ENCODE measurements at places on chromosomes 7 and 10.

- DNase-seq, result no peak
These were observed 100.8 kb downstream of the EGFR start for GRCh38 chr7:55119571-55119970.

DNA sequence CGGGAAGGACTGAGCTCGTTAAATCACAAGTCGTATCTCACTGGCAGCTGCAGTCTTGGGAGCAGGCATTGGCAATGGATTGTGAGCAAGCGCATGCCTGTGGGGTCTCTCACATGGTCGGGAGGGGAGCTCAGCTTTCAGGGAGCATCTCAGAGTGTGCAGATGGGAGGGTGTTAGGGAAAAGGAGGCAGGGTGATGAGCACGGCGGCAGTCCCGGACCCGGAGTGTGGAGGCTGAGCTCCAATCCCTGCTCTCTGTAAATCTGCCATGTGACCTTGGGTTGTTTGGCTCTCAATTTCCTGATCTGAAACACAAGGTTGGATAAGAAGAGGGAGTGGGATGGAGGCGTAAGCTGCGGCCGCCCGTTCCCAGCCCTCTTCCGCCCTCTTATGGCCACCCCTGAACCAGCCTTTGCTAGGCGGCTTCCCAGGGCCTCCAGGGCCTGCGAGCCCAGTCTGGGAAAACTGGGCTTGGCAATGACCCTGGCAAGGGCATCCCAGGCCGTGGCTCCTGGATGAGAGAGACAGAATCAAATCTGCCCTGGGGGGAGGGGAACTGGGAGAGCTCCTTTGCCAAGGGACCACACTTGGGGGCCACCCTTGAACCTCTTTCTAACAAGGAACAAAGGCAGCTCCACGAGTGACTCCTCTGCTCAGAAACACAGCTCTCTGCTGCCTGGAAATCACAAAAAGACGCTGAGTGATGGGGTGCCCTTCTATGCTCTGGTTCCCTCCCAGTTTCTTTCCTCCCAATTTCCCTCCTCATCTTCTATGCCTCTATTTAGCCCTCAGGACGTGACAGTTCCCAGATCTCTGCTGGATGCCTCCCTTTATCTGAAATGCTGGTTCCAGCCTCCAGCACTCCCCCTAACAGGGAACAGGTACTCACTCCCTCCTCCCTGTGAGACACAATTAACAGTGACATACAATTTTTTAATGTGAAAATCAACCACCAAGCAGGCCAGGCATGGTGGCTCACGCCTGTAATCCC is 41.7 kb upstream of the LOXL4 start:
- peak; percentile 57 for DNase-seq

- DNase-seq, result no peak
These were observed 402.0 kb upstream of the ZWINT start for GRCh38 chr10:56763090-56763489.

DNA sequence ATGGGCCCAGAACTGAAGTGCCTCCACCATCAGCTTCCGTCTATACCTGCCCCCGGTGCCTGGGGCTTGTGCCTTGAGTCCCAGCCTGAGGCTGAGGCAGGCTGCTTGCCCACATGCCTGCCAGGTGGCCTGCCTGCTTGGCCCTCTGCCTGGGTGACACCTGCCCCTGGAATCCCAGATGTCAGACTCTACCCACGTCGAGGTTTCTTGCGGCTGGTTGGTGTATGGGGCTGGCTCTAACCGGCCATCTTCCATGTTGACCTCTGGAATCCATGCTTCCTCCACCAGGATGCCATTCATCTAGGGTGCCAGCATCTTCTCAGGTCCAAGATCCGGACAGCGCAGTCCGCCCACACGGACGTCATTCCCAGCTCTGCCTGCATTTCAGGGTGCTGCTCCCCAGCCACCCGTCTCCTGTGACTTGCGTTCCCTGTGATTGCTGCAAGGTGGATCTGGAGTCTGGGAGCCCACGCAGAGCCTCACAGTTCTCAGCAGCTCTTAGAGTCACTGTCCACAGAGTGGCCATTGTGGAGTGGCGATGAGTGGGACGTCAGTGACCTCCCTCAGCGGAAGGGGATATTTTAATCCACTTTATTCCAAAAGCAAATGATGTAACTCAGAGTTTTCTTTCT is 298.1 kb downstream of the TCERG1L start:
- DNase-seq, result no peak

GRCh38 chr10:51928162-51928561 is 228.8 kb upstream of the CSTF2T start:
- DNase-seq, result no peak

DNA sequence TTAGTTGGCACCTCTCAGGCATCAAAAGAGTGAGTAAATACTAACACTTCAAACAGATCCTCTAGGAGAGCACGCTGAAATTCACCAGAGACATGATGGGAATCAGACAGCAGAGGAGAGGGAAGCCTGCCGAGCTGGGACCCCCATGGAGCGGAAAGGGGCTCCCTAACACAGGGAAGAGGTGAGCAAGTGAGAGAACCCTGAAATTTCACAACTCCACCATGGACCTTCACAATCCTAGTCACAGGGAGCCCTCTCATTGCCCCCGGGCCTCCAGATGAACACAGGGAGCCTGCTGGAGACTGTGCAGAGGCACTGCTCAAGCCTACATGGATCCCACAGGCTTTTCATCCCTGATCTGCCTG is 59.2 kb upstream of the ANTXRL start:
- DNase-seq, result no peak

DNA sequence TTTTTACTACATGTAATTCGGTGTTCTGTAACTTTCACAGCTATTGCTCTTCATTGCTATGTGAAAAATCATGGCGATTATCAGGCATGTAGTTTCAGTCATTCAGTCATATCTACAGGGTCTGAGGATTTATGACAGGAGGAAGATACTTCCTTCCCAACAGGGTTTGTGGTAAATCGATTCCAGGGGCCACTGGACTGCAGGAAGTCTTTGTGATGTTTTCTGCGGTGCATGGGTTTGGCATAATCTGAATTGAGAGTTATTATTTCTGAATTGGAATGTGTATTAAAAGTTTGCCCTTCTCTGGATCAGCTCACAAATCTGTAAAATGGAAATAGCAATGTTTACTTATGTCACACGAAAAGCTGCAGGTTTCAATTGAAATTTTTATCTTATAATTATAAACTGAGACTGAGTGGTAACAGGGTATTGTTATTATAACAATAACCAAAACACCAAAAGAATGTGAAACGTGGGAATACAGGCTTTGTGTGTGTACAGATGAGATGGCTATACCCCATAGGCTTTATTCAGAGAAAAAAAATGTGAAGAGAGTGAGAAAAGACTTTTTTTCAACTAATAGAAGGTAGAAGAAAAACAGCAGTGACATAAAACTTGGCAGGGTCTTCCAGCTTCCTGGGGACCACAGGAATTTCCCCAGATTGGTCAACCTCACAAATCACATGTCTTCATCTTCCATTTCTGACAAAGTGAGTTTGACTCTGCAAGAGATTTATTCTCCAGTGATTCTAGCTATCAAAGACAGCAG is 307.7 kb upstream of the NFE2L3 start:
- DNase-seq, result no peak

DNA sequence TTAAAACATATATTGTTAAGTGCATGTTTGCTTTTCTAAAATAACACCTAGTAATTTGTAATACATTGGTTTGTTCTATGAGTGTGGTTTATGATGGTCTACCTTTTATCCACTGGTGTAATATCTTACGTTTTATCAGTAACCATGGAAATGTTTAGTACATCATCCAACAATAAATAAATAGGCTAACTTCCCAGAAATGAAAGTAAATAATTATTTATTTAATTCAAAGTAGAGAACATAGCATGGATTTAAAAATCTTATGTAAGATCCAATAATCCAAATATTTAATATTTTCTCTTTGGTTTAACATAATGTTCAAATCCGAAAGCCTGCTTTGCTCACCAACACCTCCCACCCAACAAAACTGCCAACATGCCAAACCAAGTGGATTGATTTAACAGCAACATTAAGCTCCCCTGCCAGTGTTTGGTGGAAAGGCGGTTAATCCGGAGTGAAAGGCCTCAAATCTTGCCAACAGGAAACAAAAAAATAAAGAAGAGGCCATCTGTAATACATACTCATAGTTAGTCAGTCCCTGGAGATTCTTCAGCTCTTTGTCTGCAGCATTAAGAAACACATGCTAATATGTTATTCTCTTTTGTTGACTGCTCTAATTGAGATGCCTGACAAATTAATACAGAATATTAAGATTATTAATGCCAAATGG is 897.8 kb downstream of the CNTNAP2 start:
- DNase-seq, result no peak

- DNase-seq, result no peak
These were observed 251.9 kb upstream of the ZNF32 start for GRCh38 chr10:43900571-43900970.

GRCh38 chr7:48363174-48363573 is 191.9 kb downstream of the ABCA13 start:
- DNase-seq, result no peak

- no peak for DNase-seq
These were observed 286.2 kb downstream of the HTR7 start for GRCh38 chr10:90571481-90572258.

GRCh38 chr10:99535764-99536337 is 3.1 kb downstream of the NKX2-3 start:
- no peak for DNase-seq

DNA sequence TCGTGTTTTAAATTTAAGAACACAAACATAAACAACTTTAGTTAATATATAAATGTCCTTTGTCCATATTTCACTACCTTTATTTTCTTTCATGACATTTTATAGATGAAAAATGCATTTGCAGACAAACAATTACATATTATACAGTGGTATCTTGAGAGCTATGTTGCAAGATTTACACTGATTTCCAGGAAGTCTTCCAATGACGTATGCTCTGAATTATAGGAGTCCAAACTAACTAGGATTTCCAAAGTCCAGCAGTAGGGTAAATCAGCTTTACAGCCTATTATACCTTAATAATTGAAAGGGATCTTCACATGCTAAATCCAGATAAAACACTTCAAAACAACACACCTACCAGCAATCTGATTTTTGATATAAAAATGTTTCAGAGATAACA is 69.4 kb downstream of the HYCC1 start:
- no peak for DNase-seq

GRCh38 chr10:35335133-35336083 is 901 bp upstream of the CCNY start:
- DNase-seq, result no peak

DNA sequence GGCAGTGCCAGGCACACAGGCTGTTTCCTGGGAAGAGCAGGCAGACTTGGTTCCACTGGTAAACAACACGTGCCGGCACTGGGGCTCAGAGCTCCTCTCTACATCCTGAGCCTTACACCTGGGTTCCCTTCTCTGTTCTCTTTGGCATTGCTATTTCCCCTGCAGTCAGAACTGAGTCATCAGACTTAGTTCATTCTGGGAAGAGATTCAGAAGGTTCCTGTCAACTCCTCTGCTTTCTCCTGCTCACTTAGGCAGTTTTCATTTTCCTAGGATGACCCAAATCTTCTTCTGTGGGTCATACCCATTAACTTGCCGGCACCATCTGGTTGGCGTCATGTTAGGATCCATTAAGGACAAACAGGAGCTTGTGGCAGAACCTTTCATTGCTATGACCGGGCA is 33.4 kb upstream of the LRRC18 start:
- DNase-seq, result no peak

DNA sequence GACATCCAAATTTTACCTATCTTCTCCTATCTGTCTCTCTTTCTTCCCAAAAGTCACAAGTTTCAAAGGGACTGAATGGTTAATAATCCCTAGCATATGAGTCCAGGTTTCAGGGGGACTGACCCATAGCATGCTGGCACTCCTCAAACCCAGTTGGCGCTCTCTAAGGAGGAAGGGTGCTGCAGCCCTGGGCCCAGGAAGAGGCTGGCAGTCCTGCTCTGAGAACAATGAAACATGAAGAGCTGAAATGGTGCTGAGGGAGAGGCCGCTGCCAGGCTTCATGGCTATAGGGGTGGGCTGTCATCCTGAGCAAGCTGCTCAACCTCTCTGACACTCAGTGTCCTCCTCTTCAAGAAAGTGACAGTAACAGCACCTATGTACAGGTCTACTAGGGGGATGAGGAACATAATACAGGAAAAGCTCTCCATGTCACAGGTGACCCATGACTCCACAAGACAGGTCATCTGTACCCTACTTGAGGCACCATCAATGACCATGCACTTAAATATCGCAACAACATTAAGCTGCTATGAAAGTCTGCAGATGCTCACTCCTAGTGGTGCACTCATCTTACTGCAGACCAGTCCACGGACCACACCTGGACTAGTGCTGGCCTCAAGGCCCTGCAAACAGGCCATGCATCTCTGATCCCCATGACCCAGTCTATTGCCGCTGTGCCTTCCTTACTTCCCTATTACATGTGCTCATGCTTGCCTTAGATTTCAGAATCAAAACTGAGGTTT is 17.0 kb downstream of the COBL start:
- no peak for DNase-seq

GRCh38 chr7:46600340-46600739 is 679.3 kb upstream of the IGFBP3 start:
- DNase-seq, result no peak

DNA sequence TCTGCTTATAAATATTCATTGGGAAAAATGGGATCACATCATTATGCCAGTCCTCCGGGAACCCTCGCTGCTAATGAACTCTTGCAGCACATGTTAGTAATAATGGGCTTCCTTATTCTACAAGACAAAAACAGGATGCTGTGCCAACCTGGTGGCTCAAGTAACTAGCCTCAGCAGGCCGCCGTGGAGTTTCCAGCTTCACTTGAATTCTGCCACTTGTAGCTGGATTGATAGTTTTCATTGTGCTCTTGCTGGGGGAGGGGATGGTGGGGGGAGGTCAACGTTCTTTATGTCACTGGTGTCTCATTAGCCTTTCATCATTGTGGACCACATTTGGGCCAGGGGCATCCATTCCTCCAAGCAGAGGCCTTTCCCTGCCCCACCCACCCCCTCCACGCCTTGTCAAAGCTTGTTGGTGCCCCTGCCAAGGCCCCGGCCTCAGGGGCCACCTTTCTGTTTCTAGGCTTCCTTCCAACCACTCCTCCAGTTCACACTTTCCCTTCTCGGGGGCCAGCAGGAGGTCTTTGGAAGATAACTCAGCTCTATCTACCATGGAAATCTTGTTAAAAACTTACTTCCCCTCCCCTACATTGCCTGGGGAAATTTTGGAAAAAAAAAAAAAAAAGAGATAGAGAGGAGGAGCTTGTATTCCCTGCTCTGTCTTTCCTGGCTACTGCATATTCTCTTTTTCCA is 153.9 kb downstream of the BMPER start:
- no peak for DNase-seq

GRCh38 chr7:158949359-158949758 is 93.0 kb downstream of the DYNC2I1 start:
- no peak for DNase-seq

DNA sequence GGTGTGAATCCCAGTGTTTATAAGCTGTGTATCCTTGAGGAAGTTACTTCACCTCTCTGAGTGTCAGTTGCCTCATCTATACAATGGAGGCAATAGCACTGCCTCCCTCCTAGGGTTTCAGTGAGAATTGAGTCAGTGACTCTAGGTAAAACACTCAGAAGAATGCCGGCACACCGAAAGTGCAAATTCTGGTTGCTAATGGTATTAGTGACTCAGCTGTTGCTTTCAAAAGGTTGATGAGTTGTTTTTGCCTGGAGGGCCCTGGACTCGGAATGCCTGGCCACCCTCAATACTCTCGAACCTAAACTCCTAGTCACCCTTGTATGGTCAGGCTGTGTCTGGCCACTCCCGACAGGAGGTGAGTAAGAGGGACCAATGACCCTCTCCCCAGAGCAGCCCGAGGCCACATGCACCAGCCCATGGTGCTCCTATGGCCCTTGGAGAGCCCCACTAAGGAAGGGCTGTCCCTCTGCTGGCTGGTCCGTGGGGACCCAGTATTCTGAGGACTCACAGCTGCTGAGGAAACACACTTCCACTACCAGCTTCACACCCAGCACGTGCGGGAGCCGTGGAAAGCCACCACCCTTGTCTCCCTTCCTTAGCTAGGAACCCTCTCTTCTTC is 60.2 kb downstream of the CALML3 start:
- no peak for DNase-seq

All from kidney capillary endothelial cell (primary cell).